ENCODE measurements at places on chromosomes 13 and 19.

GRCh38 chr13:98411617-98412265 lies 165.2 kb downstream of the STK24 start:
- no peak for DNase-seq

GRCh38 chr13:110766671-110767430 lies 53.4 kb downstream of the ING1 start:
- no peak for DNase-seq

DNA sequence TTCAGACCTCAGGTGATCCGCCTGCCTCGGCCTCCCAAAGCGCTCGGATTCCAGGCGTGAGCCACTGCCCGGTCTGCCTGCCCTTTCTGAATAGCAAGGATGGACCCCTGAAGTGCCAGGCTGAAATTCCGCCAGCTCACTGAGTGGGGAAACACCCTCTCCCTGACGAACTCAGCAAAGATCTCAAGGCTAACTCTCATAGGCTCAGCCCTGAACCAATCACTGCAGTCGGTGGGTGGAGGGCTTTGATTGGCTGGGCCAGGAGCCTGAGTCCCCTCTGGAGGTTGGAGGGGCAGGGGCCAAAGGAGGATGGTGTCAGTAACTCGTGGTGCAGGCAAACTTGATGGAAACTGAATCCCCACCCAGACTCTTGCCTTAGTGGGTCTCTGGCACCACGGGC lies 11.2 kb upstream of the COMP start:
- DNase-seq: no peak

DNA sequence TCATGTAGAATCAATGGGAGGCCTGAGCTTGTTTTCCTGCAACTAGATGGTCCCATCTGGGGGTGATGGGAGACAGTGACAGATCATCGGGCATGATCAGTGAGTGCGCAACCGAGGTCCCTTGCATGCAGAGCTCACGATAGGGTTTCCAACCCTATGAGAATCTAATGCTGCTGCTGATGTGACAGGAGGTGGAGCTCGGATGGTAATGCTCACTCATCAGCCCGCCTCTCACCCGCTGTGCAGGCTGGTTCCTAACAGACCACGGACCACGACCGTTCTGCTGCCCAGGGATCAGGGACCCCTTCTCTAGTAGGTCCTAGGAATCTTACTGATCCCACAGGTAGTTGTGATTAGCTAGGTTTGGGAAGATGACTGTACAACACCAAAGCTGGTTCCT lies 23.5 kb upstream of the GARRE1 start:
- DNase-seq: no peak

DNA sequence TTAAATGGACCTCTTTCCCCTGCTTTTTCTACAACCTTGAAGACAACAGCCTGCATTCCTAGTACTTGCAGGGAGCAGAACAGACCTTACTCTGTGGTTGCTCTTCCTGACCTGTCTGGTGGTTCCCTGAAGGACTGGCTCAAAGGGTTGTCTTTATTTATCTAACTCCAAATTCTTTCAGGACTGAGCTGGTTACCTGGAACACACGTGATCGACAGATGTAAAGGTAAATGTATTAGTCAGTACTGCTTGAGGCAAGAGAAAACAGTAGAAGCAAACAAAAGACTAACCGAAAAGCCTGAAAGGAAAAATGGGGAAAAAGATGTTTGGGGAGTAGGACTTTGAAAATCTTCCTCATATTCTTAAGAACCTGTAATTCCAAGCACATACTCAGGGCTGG lies 17.9 kb downstream of the ZNF558 start:
- no peak for DNase-seq

GRCh38 chr13:51397262-51397941 lies 55.4 kb downstream of the INTS6 start:
- no peak for DNase-seq
